ENCODE measurements at places on chromosomes 6 and 20. TPM values are rescaled to one million over a fixed set of nuclear protein-coding genes. Genes with fewer than 3 reads are reported as not detected.
A peak's percentile ranks its signal among the peaks of the same experiment; 100 is the strongest.

DNA sequence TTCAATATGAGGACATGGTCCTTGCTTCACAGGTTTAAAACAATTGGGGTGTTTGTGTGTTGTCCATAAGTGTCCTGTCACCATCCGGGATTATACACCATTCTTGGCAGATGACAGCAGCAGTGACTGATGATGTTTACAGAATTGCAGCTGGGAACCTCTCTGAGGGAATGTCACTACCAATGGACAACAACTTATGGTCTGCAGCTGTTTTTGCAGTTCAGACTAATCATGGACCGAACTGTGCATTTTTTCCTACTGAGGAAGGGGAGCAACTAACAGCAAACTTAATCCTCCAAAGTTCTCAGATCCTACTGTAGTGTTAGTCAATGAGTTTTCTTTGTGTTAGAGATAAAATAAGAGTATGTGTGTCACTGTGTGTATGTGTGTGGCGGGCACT, 26.0 kb downstream of the FAM229B start:
- peak; percentile 72 for DNase-seq

DNA sequence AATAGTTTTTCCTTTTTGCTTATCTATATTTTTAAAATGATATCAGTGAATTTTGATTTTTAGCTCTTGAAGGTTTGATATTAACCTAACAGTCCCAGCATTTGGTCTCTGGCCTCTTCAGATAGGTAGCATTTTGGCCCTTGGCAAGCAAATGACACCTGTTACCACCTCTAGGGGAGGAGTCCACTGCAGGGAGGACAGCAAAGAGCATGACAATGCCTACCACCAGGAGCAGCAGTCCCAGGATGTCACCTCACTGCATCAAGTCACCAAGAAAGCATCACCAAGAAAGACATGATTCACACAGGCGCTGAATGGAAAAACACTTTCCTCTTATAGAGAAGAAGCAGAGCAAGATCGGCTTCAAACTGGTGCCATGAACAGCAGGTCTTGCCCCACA, 224.3 kb downstream of the UBE3D start:
- no peak for DNase-seq

GRCh38 chr20:52539891-52540290, 348.3 kb upstream of the ZFP64 start:
- no peak for DNase-seq

CST2 gene
- not detected for total RNA-seq

DNA sequence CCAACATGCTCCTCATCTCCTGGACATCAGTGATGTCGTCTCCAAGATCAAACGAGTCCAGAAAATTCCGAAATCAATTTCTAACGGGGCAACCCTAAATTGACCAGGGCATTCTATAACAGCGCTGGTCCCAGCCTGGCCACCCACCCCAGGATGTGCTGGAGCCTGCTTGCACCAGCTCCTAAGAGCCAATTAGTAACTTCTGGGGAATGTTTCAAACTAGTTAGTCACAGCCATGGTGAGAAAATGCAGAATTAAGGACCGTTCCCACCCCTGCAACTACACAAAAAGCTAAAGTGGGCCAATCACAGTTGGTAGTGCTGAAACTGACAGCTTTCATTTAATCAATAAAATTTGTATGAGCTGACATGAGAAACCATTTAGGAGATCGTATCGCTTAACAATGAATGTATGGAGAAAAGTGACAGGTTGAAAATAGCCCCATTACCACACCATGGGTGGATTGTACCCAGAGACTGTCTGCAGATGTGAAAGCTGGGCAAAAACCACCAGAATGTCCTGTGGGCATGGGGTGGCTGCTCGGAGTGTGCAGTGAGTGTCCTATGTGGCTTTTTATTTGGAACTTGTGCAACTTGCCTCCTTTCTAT, 165.7 kb upstream of the AFDN start:
- DNase-seq, result no peak

GRCh38 chr6:107491760-107492660, 2.1 kb downstream of the SOBP start:
- DNase-seq, result peak; percentile 52

Data from myocyte (in vitro differentiated cells).